ENCODE measurements at places on chromosomes 5 and 9.

GRCh38 chr5:14040542-14040941 is 96.1 kb upstream of the DNAH5 start:
- DNase-seq, result no peak

DNA sequence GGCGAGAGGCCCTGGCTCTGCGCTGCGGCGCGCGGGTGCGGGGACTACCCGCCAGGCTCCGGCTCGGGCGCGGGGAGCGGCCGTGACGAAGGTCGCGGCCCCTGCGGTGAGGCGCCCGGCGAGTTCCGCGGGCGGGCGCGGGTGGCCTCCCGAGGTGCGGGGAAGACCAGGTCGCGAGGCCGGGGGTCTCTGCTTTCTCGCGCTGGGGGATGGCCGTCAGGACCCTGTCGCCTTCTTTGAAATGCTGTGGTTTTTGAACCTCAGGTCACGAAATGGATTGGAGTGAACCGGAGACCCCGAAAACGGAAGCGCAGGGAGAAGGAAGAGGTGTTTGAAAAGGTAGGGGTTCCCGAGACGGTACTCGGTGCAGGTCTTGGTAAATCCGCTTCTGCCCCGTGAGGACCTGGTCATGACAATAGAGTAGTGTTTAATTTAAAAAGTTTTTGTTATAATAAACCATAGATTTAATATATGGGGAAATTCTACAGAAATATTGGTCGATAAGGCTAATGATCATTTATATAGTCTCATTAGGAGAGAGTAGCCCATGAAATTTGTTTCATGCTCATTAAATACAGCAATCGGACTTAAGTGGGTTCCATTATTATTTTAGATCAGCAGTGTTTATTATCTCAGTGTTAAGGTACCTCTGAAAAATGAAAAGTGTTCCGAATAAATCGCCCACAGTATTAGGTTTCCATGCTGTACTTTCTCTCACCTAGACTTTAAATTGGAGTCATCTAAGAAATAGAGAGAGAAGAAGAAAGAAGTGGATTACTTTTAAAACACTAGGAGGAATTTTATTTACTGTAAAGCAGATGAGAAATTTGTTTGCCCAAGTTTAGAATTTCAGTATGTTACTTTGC is 279.0 kb downstream of the AOPEP start:
- DNase-seq, result peak; percentile 67

GRCh38 chr5:164358531-164359259 is 853.3 kb downstream of the MAT2B start:
- DNase-seq, result no peak

GRCh38 chr5:67248703-67249589 is 52.3 kb upstream of the CD180 start:
- DNase-seq, result no peak
